ENCODE measurements at places on chromosomes 13 and 19.
A peak's percentile ranks its signal among the peaks of the same experiment; 100 is the strongest.

GRCh38 chr13:80884056-80884785 lies 543.3 kb upstream of the SPRY2 start:
- no peak for DNase-seq

GRCh38 chr13:35598790-35599369 lies 122.4 kb upstream of the MAB21L1 start:
- no peak for DNase-seq

- DNase-seq, result no peak
Observed at GRCh38 chr13:111883571-111884343, 183.2 kb upstream of the SOX1 start.

DNA sequence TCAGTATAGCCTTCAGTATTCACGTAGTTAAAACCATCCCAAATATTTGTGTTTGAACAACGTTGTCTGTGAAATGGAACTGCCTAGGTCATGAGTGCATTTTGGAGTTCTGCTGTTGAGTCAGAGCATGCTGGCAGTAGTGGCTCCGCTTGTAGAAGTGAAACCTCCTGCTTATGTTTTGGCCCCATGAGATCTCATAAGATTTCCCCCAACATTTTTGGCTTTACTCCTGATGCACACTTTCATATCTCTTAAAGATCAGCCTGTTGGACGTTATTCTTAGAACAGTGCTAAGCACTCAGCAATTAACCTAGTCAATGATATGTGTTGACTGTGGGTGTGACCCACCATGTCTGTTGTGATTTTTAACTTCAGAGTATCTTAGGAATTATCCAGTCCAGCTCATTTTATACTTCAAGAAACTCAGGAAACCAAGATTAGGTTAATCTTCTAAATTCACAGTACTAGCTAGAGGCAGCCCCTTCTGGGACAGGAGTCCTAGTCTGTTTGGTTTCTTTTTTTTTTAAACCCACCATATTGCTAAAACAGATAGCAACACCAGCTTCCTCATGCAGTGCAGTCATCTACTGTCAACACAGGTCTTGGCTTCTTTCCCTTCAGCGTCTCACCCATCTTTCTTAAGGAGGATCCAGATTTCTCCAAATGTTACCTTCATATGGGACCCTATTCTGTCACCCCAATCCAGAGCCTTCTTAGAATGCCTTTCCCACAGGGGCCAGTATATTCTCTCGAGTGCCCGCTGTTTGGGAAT lies 26.2 kb downstream of the RAP2A start:
- DNase-seq, result peak; percentile 29

- no peak for DNase-seq
Observed at GRCh38 chr13:110689711-110690110, 16.2 kb downstream of the CARS2 start.

DNA sequence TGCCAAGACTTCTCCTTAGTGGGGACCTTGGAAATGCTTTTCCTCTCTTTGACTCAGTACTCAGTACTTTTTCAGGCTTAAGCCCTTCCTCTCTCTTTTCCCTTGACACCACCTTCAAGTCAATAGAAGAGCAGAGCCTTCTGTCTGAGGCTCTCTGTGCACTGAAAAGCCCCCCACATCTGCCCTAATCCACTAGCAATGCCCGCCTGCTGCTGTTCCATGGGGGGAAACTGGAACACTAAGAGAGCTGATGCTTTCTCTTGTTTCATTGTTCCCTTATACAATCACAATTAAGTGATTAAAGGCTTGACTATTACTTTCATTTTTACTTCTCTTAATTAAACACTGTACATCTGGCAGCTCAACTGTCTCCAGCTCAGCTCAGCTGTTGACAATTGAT lies 254.5 kb downstream of the SLITRK6 start:
- DNase-seq, result no peak

- peak; percentile 32 for DNase-seq
Observed at GRCh38 chr19:45179072-45179891, 698 bp downstream of the BLOC1S3 start.

- DNase-seq, result no peak
Observed at GRCh38 chr13:61608138-61608537, 192.5 kb upstream of the PCDH20 start.

DNA sequence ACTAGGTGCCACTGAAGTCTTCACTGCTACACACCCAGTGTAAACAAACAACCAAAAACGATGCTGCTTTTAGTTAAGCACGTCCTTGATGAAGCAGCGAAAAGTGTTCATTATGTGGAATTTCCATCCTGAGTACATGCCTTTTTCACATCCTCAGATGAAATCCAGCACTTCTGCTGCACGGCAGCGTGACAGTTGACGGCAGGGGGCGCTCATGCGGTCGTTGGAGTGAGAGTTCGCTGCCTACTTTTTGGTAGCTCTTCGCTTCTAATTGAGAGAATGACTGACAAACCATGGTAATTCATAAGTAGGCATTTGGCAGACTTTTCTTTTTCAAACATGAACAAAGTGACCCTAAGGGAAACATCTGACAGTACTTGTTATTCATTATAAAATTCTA lies 1124.9 kb downstream of the EFNB2 start:
- peak; percentile 35 for DNase-seq

GRCh38 chr13:79404985-79405384 lies 1.1 kb downstream of the RBM26 start:
- DNase-seq, result no peak

DNA sequence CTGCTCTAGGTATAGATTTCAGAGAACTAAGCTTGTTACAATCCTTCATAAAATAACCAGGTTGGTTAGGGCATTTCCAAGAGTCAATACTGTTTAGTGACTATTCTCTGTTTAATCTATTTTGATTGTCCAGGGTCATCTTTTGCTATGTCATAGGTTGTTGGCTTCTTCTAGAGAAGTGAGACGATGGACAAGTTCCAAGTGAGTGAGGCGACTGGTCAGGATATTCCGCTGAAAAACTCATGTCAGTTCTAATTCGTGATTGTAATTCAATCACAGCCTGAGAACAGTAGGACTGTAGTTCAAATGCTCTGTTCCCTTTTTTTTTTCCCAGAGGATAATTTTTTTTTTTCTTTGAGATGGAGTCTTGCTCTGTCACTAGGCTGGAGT lies 15.8 kb upstream of the ALOX5AP start:
- peak; percentile 20 for DNase-seq

Data from fibroblast of skin of back (primary cell).